Fibroblast of skin of back (primary cell): ENCODE measurements at places on chromosomes 5 and 9.

GRCh38 chr5:177966839-177967166, 29.2 kb downstream of the PROP1 start:
- DNase-seq = no peak

DNA sequence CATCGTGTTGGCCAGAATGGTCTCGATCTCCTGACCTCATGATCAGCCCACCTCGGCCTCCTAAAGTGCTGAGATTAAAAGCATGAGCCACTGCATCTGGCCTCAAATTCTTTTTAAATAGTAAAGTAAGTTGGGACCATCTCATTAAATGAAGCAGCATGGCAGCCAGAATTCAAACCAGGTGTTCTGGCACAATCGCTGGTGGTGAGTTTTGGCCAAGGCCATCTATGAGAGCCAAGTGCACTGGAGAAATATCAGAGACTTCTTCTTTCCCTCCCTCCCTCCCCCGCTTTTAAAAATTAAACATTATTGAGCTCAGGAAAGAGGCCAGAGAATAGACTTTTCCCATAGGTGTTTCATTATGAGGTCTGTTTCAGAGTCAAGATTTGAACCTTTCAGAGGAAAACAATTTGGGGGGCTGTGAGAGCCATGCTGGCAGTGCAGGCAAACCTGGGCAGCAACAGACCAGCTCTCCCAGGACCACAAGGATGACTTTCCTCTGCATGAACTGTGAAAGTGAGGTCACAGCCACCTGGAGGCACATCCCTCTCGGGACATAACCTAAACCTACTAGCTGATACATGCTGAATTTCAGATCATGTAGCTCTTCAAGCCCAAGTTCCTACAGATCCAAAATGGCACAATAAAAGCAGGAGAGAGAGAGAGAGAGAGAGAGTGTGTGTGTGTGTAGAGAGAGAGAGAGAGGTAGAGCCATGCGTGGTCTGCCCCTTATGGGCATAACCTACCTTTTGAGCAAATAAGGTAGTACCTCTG, 94.6 kb upstream of the DMRT1 start:
- DNase-seq = no peak

DNA sequence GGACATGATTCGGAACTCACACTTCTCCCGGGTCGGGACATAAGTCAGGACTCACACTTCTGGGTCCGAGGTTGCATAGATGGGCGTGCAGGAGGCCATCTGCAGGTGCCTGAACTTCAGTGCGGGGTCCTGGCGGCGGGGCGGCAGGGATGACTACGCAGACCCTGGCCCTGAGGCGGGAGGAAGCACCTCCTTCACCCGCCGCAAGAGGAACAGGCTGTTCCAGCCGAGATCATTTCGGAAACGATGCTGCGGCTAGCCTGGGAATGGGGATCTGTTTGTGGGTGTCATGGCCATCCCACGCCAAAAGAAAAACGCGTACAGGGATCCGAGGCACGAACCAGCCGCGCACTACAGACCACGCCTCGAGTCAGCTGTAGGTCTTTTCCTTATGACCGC, 196.6 kb downstream of the TTLL11 start:
- no peak for DNase-seq

DNA sequence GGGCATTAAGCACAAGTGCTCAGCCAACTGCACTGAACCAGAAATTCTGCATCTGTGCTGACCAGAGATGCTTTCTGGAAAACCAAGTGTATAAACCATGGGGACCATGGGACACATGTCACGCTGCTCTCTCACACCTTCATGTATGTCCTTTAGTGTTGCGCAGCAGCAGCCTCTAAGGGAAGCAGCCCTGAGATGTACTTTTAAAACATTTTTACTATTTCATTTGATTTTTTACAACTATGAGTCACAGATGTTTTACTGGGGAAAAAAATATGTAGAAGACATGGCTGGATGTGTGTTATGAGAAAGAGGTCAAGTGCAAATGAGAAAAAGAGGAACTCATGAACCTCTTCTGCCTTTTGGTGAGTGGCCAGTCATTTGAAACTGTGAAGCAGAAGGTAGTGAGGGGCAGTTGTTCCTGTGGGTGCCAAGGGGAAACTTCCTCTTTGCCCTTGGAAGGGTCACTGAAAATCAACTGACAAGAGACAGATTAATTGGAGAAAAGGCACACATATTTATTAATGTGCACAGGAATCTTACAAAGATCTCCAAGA, 31.4 kb upstream of the SYK start:
- DNase-seq = no peak

DNA sequence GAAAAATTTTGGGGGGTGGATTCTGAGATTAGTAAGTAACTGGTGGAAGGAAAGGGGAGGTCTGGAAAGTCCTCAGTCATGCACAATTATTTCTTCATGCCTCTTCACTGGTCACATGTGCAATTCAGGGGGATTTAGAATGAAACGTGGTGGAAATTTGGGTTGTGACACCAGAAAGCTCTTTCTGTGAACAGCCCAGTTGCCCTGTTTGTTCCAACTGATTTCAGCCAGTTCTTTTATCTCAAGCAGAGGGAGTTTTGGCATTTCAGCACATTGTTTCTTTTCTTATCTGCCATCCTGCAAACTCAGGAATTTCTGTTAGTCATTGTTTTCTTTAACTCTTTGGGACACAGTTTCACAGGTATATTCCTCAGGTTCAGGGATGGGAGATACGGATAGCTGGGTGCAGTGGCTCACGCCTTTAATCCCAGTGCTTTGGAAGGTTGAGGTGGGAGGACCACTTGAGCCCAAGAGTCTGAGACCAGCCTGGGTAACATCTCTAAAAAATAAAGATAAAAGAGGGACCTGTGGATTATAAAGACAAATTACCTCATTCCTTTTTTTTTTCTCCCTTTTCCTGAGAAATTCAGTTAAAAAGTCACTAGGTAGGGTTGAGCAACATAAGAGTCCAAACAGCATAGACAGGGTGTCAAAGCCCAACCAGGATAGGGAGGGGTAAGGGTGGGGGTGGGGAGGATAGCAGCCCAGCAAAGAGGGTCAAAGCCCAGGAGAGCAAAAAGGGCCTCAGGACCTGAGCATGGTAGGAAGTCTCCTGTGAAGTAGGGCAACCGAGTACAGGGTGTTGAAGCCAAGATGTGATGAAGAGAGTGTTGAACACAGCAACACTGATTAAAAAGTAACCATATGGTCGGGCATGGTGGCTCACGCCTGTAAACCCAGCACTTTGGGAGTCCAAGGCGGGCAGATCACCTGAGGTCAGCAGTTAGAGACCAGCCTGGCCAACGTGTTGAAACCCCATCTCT, 5.4 kb upstream of the B4GALT1 start:
- no peak for DNase-seq

- DNase-seq = no peak
These were observed 578.6 kb downstream of the ACTL7B start for GRCh38 chr9:108277216-108277615.

DNA sequence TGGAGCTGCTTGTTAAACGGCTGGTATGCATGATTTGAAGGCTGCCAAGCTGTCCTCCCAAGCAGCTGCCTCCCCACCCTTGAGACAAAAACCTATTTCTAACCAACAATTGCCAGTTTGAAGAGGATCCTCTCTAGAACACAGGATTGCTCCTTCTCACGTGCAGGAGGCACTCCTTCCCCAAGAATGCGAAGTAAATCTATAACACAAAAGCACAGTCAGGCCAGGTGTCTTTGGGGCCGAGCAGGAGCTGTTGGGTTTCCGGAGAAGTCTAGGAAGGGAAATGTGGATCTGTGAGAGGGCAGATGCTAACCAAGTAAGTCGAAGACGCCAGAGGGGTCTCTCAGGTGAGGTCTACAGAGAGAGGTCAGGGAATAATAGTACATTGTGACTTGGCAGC, 35.4 kb upstream of the GNPDA1 start:
- no peak for DNase-seq

GRCh38 chr5:149485655-149486615, 65.3 kb downstream of the CSNK1A1 start:
- DNase-seq = peak; percentile 99

GRCh38 chr9:90287567-90288274, 354.9 kb downstream of the DIRAS2 start:
- DNase-seq = no peak

DNA sequence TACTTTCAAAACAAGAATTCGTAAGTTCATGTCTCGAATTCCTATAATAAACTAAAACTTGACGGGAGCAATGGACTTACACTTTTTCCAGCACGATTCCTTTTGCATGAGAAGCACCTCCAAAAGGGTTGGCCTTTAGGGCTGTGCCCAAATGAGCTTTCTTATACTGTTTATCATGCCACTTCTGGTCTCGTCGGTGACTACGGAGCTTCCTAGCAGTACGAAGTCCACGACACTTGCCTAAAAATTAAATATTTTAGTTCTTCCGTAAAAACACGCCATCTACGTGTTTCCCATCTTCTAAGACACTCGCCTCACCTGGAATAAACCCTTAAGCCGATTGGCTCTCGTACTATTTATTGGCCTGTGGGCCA, 554 bp downstream of the RPS23 start:
- no peak for DNase-seq

- DNase-seq = peak; percentile 25
These were observed 430 bp upstream of the MSH3 start for GRCh38 chr5:80654054-80654390.

DNA sequence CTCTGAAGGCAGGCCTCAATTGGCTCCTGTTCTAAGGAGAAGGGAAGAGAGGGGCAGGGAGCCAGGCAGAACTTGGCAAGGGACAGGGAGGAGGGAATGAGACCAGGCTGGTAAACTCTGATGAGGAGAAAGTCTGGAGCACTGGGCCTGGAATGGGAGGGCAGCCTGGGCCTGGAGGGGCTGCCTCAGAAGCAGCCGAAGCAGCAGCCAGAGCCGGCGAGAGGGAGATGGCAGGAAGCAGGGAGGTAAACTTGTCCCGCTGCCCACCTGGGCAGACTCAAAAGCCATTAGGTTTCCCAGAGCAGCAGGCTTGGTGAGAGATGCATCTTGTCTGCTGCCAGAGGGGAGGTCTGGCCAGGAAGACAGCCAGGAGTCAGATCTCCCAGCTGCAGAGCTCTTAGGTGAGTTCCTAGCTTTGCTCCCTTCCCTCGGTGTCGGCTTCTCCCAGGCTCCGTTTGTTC, 37.0 kb upstream of the CRB2 start:
- no peak for DNase-seq

DNA sequence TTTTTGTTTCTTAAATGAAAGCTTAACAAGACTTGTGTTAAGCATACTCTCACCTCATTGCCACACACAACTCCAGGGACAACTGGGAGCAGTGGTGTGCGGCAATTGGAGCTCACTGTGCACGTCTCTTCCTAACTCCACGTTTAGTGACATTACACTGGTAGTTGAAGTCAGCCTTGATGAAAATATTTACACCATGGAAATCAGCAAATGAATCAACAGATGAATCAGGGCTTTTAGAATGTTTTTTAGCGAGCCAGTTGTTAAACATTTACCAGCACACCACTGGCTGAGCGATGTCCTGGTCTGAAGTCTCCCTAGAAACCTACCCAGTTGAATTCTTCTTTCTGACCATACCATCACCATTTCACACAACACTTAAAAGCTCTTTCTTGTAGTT, 67.3 kb downstream of the KLHL3 start:
- no peak for DNase-seq

GRCh38 chr5:88756953-88757352, 126.0 kb downstream of the MEF2C start:
- DNase-seq = no peak

GRCh38 chr5:177435847-177436536, 9.5 kb downstream of the GRK6 start:
- DNase-seq = no peak

DNA sequence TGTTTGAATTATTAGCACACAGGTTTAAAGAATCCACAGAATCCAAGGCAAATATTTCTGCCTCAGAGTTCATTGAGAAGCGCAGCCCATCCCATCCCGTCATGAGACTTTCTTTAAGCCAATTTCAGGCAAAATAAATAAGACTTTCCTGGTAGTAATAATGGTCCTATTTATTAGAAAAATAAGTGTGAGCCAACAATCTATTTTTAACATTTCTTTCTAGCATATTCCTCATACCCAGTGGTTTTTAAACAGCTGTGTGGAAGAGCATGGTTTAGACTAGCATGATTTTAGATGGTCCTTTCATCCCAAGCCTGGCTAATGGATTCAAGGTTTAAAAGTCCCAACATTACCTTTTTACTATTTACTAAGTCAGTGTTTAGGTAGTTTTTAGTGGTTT, 125.8 kb downstream of the SCAMP1 start:
- no peak for DNase-seq

GRCh38 chr5:74288448-74289108, 351.9 kb downstream of the ENC1 start:
- no peak for DNase-seq

DNA sequence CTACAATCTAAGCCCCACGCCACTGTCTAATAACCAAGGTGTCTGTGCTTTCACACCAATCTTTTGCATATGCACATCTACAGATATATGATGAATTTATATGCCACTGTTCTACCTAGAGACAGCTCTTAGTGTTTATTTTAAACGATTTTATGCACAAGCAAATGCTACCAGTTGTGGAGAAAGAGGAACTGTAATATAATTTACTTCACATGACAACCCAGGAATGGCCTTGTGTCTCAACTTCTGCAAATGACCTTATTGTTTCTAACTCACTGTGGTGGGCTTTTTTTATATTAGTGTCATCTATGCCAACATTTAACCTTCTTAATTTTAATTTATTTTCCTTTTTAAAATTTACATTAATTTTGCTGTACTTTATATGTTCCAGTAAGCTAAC, 531.1 kb upstream of the TLE4 start:
- no peak for DNase-seq

- no peak for DNase-seq
These were observed 30.7 kb upstream of the SMC5 start for GRCh38 chr9:70228118-70228517.

DNA sequence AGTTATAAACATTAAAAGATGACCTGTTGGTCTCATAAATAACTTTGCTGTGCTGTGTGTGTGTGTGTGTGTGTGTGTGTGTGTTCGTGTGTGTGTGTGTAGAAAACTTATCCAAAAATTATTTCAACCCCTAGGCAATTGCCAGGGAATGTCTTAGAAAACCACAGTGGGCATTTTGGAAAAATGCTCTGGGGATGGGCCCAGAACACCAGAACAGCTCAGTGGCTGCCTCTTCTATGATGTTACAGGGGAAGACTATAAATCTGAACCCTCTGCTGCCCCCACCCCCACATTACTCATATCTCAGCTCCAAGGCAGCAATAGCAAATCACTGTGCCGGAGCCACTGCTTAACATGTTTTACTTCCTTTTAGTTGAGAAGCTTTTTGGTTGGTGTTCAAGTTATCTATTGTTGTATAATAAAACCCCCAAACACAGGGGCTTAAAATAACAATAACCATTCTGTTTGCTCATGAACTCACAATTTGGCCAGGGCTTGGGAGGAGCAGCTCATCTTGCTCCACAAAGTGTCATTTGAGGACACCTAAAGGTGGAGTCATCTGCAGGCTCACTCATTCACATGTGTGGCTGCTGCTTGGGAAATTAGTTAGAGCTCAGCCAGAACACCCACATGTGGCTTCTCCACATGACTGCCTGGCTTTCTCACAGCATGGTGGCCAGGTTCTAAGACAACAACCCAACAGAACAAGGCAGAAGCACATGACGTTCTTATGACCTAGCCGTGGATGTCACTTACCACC, 40.4 kb downstream of the ACTBL2 start:
- DNase-seq = peak; percentile 96
